ENCODE measurements at places on chromosomes 16 and 17.
A peak's percentile ranks its signal among the peaks of the same experiment; 100 is the strongest.

GRCh38 chr17:57943645-57944044 lies 11.6 kb downstream of the CUEDC1 start:
- peaks cover 24% of the 10 kb centered on the region for H3K4me1 ChIP-seq
- no peak overlapping the region for H3K27ac ChIP-seq
- DNase-seq = no peak
- no peak overlapping the region for H3K4me3 ChIP-seq

GRCh38 chr16:3074860-3075522 lies 9.6 kb downstream of the IL32 start:
- H3K27me3 ChIP-seq = no peaks in the 10 kb centered on the region
- DNase-seq = peak; percentile 66
- H3K4me1 ChIP-seq = peaks cover 81% of the 10 kb centered on the region

DNA sequence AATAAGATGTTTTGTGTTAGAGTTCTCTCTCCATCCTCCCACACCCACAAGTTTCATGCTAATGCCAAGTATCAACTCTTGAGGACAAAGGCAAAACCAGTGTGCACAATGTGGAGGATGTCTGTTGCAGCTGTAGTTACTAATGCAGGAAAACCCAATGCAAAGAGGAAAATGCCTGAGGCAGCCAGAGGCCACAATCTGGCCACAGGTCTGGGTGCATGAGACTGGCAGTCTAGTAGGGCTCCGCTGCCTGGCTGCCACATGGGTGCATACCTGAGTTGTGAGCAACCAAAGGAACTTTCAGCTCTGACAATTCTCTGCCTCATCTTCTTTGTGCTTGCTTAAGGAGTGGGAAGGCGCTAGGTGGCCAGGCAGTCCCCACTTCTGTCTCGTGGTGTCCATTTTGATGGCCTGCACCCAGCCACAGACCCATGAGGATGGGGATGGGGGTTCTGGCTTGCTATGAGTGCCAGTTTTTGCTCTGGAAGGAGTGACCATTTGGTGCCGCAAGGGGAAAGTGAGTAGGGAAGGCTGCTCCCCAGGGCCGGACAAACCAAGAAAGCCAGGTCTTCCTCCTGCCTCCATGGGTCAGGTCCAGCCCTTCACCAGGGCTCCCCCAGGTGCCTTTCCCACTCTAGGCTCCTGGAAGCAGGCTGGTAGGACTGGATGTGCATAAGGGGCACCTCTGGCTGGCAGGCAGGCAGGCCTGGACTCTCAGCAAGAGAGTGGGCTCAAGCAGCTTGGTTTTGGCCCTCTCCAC lies 4.2 kb upstream of the GFOD2 start:
- H3K4me1 ChIP-seq = peaks cover 27% of the 10 kb centered on the region
- peaks cover 25% of the 10 kb centered on the region for H3K36me3 ChIP-seq
- H3K27ac ChIP-seq = no peak overlapping the region
- H3K4me3 ChIP-seq = no peak overlapping the region
- H3K27me3 ChIP-seq = no peaks in the 10 kb centered on the region

- H3K4me3 ChIP-seq = no peak overlapping the region
- H3K27ac ChIP-seq = no peak overlapping the region
- DNase-seq = no peak
- peaks cover 5% of the 10 kb centered on the region for H3K4me1 ChIP-seq
- peaks cover 21% of the 10 kb centered on the region for H3K27me3 ChIP-seq
These were observed 15.0 kb upstream of the MYLK3 start for GRCh38 chr16:46763147-46763546.
